NCI-H2081 (cell line): ENCODE measurements at places on chromosomes 2 and 18.

GRCh38 chr2:203225423-203226039, 13.3 kb upstream of the CYP20A1 start:
- DNase-seq, result peak; percentile 4

DNA sequence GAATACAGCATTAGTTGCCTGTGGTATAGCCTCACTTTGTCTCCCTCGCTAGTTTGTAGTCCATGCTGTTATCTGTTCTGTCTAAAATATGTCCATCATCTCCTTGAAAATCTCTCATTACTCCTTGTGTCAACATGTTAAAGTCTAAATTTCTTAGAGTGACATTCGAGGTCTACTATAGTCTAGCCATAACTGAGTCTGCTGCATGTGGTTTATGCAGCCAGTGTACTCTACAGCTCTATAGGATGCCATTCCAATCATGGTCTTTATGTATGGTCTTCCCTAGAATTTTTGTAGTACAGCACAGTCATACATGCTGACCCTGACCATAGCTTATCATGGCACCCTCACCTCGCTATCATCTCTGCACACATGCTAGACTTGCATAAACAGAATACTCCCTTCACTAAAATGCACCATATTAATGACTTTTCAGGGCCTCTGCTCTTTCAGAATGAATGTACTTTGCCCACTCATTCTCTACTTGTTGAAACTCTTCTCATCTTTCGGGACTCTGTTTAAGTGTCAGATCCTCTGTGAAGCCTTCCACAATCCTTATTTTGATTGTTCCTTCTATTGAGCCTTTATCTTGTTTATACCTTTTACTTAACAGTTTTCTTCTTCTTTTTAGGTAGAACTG, 12.8 kb downstream of the TANK start:
- DNase-seq, result no peak

GRCh38 chr2:199460101-199460671, 2.4 kb upstream of the SATB2 start:
- DNase-seq, result no peak

- DNase-seq, result no peak
Observed at GRCh38 chr2:222731201-222731621, 59.8 kb downstream of the MOGAT1 start.

DNA sequence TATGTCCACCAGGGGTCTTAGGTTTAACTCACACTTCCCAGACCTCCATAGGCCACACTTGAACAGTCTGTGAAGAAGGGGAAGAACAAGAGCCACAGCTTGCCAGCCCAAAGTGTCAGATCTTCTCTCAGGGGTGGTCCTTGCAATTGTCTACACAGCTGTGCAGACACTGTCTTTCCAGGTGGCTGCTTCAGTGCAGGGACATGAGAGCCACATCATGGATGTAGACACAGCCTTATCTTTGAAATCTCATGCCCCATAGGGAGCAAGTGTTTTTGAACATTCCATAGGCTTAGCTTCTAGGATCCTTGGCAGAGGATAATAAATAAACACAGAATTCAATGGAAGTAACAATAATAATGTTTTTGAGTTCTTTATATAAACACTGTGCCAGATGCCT, 6.7 kb downstream of the ZNF407 start:
- DNase-seq, result no peak

- DNase-seq, result no peak
Observed at GRCh38 chr2:130336150-130336876, 6.4 kb upstream of the IMP4 start.

DNA sequence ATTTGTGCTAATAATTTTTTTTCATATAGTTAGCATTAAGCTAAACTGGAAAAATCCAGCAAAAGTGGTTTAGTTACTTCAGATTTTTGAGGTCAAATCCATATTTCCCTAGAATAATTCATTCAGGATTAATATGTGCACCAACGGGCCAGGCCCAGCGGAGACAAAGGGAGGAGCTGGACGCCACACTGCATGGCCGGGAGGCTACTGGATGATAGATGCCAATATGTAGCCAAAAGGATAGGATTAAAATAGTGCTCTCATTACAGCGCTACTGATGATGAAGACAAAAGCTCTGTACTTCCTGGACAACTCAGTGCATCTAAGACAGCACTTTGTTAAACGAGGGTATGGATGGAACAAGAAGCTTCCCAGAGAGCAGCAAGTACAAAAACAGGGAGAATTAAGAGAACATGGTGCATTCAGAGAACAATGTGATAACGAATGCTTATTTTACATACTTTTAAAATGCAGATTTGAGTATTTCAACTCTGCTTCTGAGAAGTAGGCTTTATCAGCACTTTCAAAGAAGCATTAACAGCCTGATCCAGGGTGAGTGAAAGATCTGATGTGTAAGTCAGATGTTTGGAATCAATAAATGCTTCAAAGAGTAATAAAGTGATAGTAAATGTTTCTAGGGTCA, 39.8 kb downstream of the PPP4R1 start:
- DNase-seq, result no peak

DNA sequence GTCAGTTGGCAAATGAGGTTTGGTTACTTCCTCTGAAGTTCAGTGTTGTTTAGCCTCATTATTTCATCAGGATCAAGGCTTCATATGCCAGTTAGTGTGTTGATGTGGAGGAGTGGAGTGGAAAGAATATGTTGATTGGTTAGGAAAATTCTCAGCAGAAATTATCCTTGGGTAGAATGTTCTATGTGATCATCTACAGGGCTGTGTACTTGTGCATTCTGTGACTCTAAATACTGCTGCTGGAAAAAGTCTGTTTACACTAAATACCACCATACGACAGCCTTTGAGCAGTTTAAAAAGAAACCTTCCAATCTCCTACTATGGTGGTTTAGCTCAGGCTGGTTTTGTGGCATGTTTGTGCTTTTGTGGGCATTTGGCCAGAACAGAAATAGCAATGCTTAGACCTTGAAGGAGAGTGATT, 25.8 kb downstream of the CAB39 start:
- DNase-seq, result no peak

- no peak for DNase-seq
Observed at GRCh38 chr2:76679025-76679396, 843.2 kb downstream of the LRRTM4 start.

DNA sequence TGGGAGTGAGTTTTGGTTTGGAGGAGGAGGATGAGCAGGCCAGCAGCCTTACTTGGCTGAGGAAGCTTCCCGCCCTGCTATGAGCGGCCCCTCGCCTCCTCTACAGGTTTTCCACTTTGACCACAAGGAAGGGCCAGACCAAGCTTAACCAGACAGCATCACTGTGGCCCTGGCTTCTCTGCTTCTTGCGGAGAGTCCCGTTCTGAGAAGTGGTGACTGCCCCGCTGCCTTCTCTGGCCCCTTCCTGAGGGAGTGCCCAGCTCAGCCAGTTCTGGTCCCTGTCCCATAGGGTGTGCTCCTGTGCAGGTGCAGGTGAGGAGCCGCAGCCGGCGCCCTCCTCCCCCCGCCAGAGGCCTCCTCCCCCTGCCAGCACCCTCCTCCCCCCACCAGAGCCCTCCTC, 101.0 kb downstream of the FAM210A start:
- no peak for DNase-seq

- no peak for DNase-seq
Observed at GRCh38 chr2:181239201-181239799, 217.9 kb upstream of the ITGA4 start.

GRCh38 chr2:183592271-183592670, 468.0 kb downstream of the NUP35 start:
- DNase-seq, result no peak

GRCh38 chr2:9844036-9844483, 786 bp downstream of the TAF1B start:
- DNase-seq, result peak; percentile 55

DNA sequence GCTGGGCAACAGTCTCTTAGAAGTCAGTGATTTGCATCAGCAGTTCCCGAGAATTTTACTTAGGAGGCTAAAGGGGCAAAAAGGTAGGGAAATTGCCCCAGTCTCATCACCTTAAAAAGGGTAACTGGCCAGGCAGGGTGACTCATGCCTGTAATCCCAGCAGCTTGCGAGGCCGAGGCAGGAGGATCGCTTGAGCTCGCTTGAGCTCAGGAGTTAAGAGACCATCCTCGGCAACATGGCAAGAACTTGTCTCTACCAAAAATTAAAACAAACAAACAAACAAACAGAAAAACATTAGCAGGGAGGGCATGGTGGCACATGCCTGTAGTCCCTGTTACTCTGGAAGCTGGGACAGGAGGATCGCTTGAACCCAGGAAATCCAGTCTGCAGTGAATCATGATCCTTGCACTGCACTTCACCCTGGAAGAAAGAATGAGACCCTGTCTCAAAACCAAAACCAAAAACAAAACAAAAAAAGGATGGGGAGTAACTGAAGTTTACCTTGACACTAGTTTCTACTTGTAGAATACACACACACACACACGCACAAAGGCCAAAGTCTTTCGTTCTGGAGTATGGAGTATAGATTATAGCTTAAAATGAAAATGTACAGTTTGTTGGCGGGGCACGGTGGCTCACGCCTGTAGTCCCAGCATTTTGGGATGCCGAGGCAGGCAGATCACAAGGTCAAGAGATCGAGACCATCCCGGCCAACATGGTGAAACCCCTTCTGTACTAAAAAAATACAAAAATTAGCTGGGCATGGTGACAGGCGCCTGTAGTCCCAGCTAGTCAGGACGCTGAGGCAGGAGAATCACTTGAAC, 2.7 kb upstream of the GEMIN6 start:
- no peak for DNase-seq

- no peak for DNase-seq
Observed at GRCh38 chr2:102069311-102069974, 73.1 kb upstream of the IL1R1 start.

DNA sequence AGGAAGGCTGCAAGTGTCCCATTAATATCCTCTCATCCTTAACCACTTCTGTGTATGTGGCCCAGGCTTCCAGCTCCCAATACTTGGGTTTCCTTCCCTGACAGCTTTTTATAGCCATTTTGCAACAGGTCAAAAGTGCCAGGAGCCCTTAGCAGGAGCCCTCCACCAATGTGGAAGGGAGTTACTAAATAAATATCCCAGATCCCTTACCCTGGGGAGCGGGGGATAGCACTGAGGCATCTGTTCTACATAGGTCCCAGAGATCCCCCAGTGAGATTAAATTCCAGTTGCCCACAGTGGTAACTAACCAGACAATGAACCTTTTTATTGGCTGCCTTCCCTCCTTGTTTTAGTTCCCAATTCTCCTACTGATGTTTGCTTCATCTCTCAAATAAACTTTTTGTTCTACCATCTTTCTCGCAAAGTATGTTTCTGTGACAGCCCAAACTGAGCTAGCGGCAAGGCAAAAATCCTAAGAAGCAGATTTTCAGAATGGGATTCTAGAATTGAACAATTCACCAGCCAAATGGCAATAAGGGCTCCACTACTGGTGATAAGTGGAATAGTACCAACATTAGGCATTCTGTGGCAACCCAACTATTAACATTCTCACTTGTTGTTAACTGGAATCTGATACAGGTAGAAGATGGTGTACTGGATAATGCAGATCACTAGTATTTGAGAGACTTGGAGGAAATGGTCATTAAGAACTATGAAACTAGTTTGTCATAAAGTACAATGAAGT, 83.9 kb upstream of the MAPRE2 start:
- DNase-seq, result no peak

GRCh38 chr18:67608615-67609273, 92.2 kb upstream of the DSEL start:
- DNase-seq, result no peak

DNA sequence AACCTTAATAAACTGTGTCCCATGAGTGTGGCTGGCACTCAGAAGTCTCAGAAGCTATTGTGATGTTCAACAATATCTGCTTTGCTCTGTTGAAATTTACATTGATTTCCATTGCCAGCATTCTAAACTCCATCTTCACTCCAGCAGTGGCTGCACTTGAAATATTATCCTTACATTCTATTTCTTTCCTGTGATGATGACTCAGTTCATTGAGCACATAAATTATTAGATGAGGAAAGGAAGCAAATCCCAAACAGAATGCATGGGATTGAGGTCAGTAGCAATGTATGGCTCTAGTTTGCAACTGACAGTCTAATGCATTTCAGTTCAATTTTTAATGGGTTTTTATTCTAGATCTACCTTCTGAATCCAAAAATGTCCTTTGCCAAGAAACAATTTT, 92.4 kb upstream of the TTN start:
- no peak for DNase-seq

- DNase-seq, result no peak
Observed at GRCh38 chr18:61203151-61203550, 130.1 kb upstream of the CDH20 start.
